ENCODE measurements at places on chromosomes 6 and 20.

- DNase-seq: no peak
Observed at GRCh38 chr6:156821707-156822106, 44.5 kb downstream of the ARID1B start.

GRCh38 chr6:130643361-130643760, 183.8 kb upstream of the SMLR1 start:
- DNase-seq: no peak

DNA sequence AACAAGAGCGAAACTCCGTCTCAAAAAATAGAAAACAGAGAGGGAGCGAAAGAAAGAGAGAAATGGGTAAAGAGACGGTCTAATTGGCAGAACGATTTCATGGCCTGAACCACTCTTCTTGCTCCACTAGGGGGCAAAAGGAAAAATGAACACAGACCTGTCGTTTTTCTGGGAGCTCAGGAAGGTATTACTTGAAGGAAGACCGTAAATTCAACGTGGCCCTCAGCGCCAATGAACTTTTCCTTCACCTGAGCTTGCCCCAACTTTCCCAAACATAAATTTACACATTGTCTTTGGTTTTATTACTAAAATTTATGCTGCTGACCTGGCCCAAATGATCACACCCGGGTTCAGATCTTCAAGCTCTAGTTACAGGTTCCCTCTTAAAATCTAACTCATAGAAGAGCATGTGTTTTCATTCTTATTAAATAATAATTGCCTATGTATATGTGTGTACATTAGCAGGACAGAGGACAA, 67.3 kb downstream of the ATP9A start:
- DNase-seq: peak; percentile 60

GRCh38 chr6:156731396-156731795, 45.8 kb upstream of the ARID1B start:
- DNase-seq: peak; percentile 7

DNA sequence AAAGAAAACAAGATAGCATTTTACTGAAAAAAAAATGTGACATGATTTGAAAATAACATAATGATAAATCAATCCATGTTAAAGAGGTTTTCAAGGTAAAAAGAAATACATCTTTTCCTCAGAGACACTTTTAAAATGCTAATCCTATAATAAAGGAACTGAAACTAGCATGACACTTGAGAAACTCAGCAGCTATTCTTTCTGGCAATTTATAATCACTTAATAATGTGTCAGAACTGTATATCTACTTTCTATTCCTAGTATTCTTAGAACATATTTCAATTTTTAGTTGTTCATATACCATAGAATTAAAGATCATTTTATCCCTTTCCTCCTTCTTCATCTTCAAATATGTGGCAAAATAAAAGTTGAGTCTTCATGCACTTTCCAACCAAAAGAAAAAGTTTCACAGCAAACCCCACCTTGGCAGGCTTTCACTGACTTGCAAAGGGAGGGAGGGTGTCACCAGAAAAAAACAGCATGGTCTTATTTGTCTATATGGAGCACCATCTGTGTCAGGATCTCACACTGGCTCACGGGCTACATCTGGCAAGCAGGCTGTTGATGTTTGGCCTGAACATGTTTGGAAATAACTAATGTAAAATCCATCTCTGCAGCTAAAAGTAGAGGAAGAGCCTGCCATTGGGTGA, 48.5 kb downstream of the FHL5 start:
- DNase-seq: no peak

DNA sequence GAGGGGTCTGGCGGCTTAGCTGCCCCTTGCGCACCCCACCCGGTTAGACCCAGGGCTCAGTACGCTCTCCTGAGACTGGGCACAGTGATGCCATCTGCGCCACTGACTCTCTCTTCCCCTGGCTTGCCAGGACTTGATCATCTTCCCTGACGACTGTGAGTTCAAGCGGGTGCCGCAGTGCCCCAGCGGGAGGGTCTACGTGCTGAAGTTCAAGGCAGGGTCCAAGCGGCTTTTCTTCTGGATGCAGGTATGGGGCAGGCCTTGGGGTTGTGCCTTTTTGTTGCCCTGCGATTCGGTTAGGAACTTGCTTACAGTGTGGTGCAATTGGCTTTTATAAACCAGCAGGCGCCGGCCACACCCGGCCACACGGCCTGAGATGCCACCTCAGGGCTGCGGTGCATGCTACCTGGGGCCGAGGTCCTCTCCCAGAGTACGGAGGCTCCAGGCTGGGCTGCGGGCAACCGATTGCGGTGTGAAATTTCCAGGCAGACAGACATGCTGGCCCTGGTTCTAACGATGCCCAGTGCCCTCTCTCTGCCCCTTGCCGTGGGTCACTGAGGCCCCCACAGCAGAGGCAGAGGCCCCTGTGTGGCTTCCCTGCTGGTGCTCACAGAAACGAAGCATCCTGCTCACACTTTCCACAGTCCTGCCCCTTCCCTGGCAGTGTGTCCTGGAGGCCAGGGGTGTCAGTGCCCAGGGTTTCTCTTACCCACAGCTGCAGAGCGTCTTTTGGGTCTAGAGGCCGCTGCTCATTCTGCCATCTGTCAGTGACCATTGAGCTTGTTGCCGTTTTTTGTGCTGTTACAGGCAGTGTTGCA, 1.7 kb downstream of the ADRM1 start:
- no peak for DNase-seq

DNA sequence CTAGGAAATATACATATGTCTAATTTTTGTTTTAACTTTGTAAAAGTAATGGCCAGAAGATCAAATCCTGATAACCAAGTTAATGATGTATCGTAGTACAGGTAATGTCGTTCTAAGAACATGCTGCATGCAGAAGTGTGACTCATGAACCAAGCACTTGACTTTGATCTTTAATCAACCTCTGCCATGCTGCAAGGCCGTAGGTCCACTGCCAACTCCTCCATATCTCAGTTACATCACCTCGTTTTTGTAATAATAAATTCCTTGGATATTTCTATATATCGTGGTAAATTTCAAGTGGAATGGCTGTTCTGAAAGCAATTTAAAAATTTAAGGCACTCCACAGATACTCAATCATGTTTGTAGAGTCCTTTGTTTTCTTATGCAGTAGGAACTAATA, 771.7 kb downstream of the EPHA7 start:
- no peak for DNase-seq

DNA sequence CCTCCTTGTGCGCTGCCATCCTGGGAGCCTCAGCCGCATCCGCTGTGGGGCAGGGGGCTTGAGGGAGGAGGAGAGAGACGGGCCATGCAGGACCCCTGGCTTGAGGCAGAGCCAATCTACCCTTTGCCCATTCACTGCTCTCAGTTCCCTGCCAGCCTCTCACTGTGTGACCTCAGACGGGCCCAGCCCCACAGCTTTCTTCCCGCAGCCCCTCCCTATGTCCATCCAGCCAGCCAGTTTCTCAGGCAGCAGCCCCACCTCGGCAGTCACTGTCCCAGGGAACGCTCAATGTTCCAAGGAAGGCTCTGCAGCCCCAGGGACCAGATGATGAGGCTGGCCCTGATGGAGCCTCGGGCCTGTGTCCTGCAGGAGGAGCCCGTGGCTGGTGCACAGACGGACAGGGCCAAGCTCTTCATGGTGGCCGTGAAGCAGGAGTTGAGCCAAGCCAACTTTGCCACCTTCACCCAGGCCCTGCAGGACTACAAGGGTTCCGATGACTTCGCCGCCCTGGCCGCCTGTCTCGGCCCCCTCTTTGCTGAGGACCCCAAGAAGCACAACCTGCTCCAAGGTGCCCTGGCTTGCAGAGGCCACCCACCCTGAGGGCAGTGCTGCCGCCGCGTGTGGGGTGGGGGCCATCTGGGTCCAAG, 3.9 kb upstream of the TNFRSF6B start:
- DNase-seq: no peak

- DNase-seq: no peak
Observed at GRCh38 chr6:52574709-52575501, 2.0 kb downstream of the TRAM2 start.

GRCh38 chr20:10651227-10651990, 22.4 kb downstream of the JAG1 start:
- no peak for DNase-seq
